ENCODE measurements at places on chromosomes 6 and 20.

DNA sequence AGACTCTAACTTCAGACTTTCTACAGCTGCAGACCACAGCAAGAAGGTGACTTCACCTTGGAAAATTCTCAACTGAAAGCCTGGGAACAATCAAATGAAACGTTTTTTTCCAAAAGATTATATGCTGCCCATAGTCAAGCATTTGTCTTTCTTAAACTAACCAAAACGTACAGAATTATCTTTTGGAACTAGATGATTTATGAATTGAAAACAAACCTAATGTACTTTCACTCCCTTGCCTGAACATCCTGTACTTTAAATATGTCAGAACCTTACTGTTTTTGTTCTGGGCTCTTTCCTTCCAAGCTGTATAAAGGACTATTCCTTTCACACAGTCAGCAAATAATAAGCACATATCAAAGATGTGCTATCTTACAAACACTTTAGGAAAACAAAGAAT lies 62.4 kb upstream of the TNFAIP3 start:
- DNase-seq: peak; percentile 23

DNA sequence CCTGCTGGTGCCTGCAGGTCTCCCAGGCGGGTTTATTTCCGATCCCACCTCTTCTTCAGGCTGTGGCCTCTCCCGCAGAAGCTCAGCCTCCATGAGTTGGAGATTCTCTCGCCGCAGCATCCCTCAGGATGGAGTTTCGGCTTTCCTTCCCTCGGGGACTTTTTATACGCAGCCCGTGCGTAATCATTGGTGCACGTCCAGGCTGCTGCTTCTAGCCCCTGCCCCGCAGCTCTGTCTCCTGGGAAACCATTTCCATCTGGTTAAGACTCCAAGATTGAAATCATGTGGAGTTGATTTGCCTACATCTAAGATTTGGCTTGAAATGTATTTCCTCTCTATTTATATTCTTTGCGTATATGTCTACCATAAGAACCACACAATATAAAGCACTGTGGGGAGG lies 46.7 kb upstream of the CARMIL1 start:
- peak; percentile 92 for DNase-seq

- no peak for DNase-seq
These were observed 80.6 kb upstream of the PAK5 start for GRCh38 chr20:9919271-9920014.

DNA sequence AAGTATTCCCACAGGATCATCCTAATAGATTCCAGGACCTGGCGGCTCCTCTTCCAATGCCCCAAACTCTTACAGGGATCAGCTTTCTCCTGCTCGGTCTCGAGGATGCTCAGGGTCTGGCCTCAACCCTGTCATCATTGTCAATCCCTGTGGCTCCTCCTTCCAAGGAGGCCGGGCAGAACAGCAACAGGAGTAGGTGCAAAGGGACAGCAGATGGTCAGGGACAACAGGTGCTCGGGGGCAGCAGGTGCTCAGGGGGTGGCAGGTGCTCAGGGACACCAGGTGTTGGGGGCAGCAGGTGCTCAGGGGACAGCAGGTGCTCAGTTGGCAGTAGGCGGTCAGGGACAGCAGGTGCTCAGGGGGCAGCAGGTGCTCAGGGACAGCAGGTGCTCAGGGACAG lies 84.8 kb downstream of the TTLL2 start:
- DNase-seq: no peak

GRCh38 chr20:63657260-63657936 lies 714 bp upstream of the RTEL1 start:
- peak; percentile 10 for DNase-seq

- no peak for DNase-seq
These were observed 1267.0 kb upstream of the CITED2 start for GRCh38 chr6:140641412-140641811.

DNA sequence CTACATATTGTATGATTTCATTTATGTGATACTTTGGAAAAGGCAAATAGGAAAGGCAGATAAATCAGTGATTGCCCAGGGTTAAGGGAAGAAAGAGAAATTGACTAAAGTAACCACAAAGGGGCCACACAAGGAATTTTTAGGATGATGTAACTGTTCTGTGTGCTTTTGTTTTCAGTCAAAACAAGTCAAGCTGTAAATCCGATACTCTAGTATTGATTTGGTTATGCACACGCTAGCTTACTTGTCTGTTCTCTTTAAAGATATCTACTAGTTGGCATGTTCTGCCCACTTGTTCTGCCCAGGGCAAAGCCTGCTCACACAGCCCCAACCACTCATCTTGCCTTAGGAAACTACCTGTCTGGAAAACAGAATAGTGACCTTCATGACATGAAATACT lies 6.4 kb downstream of the FBXL4 start:
- peak; percentile 4 for DNase-seq

DNA sequence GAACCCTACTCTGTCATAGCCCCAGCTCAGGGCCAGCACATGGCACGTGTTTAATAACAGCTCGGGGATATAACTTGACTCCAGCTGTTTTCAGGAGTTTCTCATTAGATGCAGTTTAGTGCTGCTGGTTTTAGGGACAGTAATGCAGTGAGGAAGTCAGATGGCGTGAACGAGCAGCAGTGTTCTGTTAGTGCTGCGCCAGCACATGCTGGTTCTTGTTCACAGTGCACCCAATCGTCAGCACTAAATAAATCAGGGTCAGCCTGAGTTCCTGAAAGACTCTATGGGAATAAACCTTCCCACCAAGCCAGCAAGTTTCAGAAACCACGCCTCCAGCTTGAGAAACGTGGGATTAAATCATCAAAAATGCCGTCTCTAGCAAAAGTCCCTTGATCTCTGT lies 235.9 kb upstream of the SUPT3H start:
- peak; percentile 88 for DNase-seq

GRCh38 chr20:4483486-4483885 lies 238.2 kb upstream of the PRND start:
- peak; percentile 80 for DNase-seq
